Foreskin fibroblast (primary cell): ENCODE measurements at places on chromosomes 13 and 19.

- peak; percentile 18 for DNase-seq
Observed at GRCh38 chr19:9868983-9869617, 34.0 kb downstream of the PIN1 start.

DNA sequence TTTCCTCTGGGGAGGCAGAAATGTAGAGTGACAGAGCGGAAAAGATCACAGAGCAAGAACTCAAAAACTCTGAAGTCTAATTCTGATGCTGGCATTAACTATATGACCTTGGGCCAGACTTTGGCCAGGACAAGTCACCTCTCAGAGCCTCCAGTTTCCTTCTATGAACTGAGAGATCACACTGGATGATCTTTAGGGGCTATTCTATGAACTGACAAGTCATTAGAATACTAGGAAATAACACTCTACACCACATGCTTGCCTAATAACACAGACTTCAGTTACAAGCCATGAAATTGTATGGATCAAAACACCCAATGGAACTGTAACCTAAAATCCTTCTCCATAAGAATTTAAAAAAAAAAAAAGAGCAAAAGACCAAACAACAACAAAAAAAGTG is 16.9 kb downstream of the SLC25A30 start:
- DNase-seq: no peak

DNA sequence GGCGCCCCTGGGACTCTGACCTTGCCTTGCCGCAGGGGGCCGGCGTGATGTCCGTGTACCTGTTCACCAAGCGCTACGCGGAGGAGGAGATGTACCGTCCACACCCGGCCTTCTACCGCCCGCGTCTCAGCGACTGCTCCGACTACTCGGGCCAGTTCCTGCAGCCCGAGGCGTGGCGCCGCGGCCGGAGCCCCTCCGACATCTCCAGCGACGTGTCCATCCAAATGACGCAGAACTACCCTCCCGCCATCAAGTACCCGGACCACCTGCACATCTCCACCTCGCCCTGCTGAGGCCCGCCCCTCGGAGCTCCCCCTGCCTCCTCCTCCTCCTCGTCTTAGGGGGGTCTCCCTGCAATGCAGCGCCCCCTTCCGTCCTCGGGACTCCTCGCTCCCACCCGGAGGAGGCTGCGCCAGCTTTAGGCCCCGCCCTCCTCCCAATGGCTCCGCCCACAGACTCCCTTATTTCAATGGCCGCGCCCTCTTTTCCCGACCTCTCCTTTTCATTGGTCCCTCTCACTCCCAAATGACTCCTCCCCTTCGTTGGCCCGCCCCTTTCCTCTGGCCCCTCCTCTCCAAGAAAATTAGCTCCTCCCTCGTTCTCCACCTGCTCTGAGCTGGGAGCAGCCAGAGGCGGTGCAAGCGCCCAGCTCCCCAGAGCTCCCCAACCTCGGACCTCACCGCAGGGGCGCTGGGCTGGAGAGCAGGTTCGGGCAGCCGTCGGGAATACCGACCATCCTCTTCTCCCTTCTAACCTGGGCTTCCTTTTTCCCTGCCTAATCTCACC is 20.5 kb upstream of the CACNG8 start:
- DNase-seq: peak; percentile 26

- DNase-seq: peak; percentile 84
Observed at GRCh38 chr13:20495087-20496023, 30.3 kb downstream of the CRYL1 start.

DNA sequence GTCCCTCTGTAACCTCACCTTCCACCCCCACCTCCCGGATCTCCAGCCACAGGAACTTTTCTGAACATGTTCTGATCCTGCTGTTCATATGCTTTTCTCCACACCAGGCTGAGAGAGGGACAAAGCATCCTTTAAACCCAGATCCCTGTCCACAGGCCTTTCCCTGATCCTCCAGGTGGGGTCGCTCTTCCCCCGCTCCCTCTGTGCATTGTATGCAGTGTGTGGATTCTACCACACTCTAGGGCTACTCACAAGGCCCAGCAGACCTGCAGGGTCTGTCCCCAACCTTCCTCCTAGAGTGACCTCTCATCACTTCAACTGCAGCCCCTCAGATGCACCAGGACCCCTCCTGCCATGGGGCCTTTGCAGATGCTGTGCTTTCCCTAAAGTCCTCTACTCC is 1200.6 kb downstream of the UQCRFS1 start:
- DNase-seq: no peak

DNA sequence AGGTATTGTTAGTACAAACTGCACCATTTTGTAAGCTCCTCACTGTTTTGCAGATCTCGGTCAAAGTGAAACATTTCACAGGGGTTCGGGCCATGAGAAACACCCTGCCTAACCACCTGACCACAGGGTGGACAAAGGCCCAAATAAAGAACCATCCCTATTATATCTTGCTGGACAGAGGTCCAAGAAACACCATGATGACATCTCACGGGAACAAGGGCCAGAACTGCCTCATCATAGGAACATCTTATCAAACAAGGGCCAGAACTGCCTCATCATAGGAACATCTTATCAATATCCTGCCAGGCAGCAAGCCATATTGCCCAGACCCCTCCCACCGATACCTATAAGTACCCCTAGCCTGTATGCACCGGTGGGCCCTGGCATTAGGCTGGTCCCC is 99.7 kb downstream of the PCDH9 start:
- no peak for DNase-seq

DNA sequence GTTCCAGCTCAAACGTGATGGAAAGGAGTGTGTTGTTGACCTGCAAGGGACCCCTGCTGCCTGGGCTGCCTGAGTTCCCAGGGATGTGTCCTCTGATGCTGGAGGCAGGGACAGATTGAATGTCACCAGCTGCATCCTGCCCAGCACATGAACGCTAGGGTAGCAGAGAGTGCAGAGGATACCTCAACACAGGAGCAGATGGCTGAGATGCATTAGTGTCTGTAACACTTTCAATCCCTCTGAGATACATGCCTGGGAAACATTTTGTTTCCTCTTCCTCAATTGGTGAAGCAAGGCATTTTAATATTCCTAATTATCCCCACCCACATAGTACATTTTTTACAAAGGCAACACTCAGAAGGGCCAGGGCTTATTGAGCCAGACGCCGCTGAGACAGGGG is 106.4 kb upstream of the UBL3 start:
- DNase-seq: no peak

- DNase-seq: no peak
Observed at GRCh38 chr13:101939370-101939769, 462.5 kb downstream of the FGF14 start.

DNA sequence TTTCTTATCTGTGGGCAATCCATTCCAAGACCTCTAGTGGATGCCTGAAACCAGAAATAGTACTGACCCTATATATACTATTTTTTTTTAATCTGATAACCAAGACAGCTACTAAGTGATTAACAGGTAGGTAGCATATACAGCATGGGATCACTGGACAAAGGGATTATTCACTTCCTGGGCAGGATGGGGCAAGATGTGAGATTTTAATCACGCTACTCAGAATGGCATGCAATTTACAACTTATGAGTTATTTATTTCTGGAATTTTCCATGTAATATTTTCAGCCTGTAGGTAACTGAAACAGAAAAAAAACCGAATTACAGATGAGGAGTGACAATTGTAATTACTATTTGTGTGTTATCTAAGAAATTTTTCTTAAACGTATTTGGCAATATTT is 41.2 kb downstream of the ZIC2 start:
- no peak for DNase-seq

DNA sequence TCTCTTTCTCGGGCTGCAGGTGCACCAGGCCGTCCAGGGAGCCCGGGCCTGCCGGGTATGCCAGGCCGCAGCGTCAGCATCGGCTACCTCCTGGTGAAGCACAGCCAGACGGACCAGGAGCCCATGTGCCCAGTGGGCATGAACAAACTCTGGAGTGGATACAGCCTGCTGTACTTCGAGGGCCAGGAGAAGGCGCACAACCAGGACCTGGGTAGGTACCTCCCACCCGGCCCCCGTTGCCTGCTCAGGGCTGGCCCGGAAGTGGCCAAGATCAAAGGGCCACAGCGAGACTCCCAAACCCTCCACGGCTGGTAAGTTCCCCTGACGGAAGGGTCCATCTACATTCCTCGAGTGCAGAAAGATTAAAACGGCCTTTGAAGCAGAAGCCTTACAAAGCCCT is 55.1 kb downstream of the RAB20 start:
- DNase-seq: no peak

GRCh38 chr13:85013006-85013405 is 786.2 kb downstream of the SLITRK6 start:
- peak; percentile 0 for DNase-seq

- no peak for DNase-seq
Observed at GRCh38 chr19:56312342-56312741, 2.3 kb downstream of the ZSCAN5A start.

GRCh38 chr19:8075158-8076074 is 22.9 kb downstream of the CCL25 start:
- no peak for DNase-seq
